ENCODE measurements at places on chromosomes 11 and 22.

GRCh38 chr22:19385221-19385906 lies 46.2 kb downstream of the HIRA start:
- DNase-seq, result no peak

GRCh38 chr22:42680648-42681047 lies 31.5 kb upstream of the CYB5R3 start:
- DNase-seq, result no peak

DNA sequence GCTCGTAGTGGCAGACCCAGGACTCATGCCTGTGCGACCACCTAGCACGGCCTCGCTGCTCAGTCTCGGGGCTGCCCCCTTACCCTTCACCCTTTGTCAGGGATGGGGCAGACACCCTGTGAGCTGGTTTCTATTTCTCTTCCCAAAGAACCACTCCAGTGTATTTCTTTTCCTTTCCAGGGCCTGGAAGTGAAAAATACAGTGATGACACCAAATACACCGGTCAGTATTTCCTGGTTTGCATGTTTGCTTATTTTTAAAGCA lies 13.7 kb downstream of the TMEM121B start:
- no peak for DNase-seq

GRCh38 chr11:124951341-124951740 lies 2.7 kb upstream of the CCDC15 start:
- no peak for DNase-seq

DNA sequence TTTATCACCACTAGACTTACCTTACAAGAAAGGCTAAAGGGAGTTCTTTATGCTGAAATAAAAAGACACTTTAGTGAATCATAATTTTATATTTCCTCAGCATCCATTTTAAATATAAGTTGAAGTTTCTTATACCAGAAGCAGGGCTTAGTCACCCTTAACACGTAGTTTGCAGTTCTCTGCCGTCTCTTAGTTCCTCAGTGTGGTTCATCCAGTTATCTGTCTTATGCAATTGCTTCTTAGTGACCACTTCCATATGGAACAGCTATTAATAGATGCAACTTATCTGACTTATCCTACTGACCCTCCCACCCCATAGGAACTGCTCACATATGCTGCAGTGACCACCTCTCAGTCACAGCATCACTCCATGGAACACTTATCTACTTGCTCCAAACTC lies 11.7 kb upstream of the SLC36A4 start:
- no peak for DNase-seq
